ENCODE measurements at places on chromosomes 5 and 9.

GRCh38 chr5:177081859-177082258, 4.9 kb upstream of the FGFR4 start:
- DNase-seq = no peak

DNA sequence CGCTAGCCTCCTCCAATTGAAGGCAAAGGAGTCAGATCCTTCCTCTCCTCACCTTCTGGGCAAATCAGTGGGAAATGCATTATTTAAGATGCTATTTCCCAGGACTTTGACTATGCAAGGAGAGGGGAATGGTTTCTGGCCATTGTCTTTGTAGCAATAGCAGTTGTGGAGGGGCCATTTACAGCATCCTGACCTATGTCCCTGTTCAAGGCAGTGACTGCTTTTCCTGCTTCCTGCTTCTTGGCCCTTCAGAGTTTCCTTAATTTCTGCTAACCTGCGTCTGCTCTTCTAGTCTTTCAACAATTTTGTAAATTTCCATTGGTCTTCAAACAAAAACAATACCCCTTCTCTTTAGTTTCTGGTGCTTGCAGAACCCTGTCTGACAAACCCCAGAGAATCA, 72.8 kb upstream of the PPARGC1B start:
- no peak for DNase-seq

DNA sequence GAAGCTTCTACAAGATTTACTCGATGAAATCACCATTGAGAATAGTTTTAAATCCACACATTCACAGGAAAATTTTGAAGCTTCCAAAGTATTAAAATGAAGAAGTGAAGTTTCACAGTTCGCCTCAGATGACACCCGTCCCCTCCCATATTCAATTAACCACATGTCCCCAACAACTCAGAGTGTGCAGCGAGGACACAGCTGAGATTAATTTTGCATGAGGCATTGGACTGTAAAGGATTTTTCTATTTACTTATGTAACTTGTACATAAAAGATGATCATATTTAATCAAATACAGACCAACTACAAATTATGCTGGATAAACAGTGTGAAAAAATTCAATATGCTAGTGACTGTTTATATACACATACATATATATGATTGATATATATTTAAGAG, 84.7 kb upstream of the OLFM1 start:
- DNase-seq = no peak

GRCh38 chr9:137530331-137530730, 19.9 kb downstream of the PNPLA7 start:
- DNase-seq = no peak

- DNase-seq = no peak
Measured at GRCh38 chr9:99826579-99826978, 4.9 kb downstream of the NR4A3 start.

- DNase-seq = no peak
Measured at GRCh38 chr9:97857606-97858392, 4.8 kb downstream of the FOXE1 start.

DNA sequence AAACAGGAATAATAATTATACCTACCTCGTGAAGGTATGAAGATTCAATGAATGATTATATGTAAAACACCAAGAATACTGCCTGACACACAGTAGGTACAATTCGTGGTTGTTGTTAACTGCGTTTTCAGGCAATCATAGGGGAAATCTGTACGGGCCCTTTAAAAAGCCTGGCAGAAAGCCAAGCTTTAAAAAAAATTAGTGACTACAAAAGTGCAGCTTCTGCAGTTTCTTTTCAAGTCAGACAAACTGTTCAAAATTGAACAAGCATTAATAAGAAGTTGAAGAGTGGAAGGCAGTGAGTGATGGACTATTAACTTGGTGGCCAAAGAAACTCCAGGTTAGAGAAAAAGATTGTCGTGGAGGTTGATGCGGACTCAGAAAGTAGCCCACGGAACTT, 85.9 kb upstream of the TRIO start:
- no peak for DNase-seq
